SK-N-SH (cell line): ENCODE measurements at places on chromosomes 3 and 15. TPM values are rescaled to one million over a fixed set of nuclear protein-coding genes. Genes with fewer than 3 reads are reported as not detected.

DUOXA1 gene
- 0.02 TPM in 1 of 2 replicates, not detected in the other for polyA plus RNA-seq

C2CD4B gene
- polyA plus RNA-seq: not detected in 2 replicates

SEMA6D gene
- 0.30 and 0.47 TPM in 2 replicates for polyA plus RNA-seq

CPNE9 gene
- polyA plus RNA-seq: 0.03 and 0.06 TPM in 2 replicates

ACSBG1 gene
- polyA plus RNA-seq: under 0.01 and 0.02 TPM in 2 replicates

SAMD7 gene
- polyA plus RNA-seq: not detected in 2 replicates

TWF2 gene
- 157 and 188 TPM in 2 replicates for polyA plus RNA-seq

GHSR gene
- not detected in 2 replicates for polyA plus RNA-seq

CPEB1 gene
- 2.6 and 3.1 TPM in 2 replicates for polyA plus RNA-seq

MITF gene
- 1.7 and 2.5 TPM in 2 replicates for polyA plus RNA-seq

FOXL2NB gene
- not detected in 2 replicates for polyA plus RNA-seq

DUSP7 gene
- polyA plus RNA-seq: 24.3 and 25.8 TPM in 2 replicates

DBR1 gene
- polyA plus RNA-seq: 9.2 and 10.1 TPM in 2 replicates

UROC1 gene
- not detected in 2 replicates for polyA plus RNA-seq

ARNT2 gene
- 14.1 and 17.0 TPM in 2 replicates for polyA plus RNA-seq

CKMT1B gene
- polyA plus RNA-seq: 1.8 and 3.1 TPM in 2 replicates

PARP9 gene
- 13.5 and 17.4 TPM in 2 replicates for polyA plus RNA-seq

IL1RAP gene
- polyA plus RNA-seq: 7.6 and 10.8 TPM in 2 replicates

FETUB gene
- 0.05 TPM in 2 replicates for polyA plus RNA-seq

FOXP1 gene
- polyA plus RNA-seq: 8.8 and 10.5 TPM in 2 replicates

NAA80 gene
- polyA plus RNA-seq: 10.4 and 10.5 TPM in 2 replicates

ETV5 gene
- polyA plus RNA-seq: 17.4 and 20.9 TPM in 2 replicates

CHRNA5 gene
- polyA plus RNA-seq: 5.3 and 5.5 TPM in 2 replicates

ARIH2 gene
- polyA plus RNA-seq: 69.7 and 94.4 TPM in 2 replicates

PDZRN3 gene
- polyA plus RNA-seq: 7.9 and 10.3 TPM in 2 replicates

CPB1 gene
- 0.26 TPM in 1 of 2 replicates, not detected in the other for polyA plus RNA-seq

SNX33 gene
- polyA plus RNA-seq: 7.7 and 8.5 TPM in 2 replicates

PP2D1 gene
- not detected in 2 replicates for polyA plus RNA-seq

AMT gene
- 17.6 and 21.3 TPM in 2 replicates for polyA plus RNA-seq

GABRR3 gene
- polyA plus RNA-seq: not detected in 2 replicates

IGSF10 gene
- polyA plus RNA-seq: 15.3 and 18.9 TPM in 2 replicates

STRA6 gene
- 27.9 and 31.0 TPM in 2 replicates for polyA plus RNA-seq

REC114 gene
- not detected in 2 replicates for polyA plus RNA-seq

LYZL4 gene
- polyA plus RNA-seq: not detected in 2 replicates

FGF7 gene
- polyA plus RNA-seq: 0.23 and 0.25 TPM in 2 replicates

CHRD gene
- polyA plus RNA-seq: 0.57 and 0.95 TPM in 2 replicates

TLR9 gene
- polyA plus RNA-seq: 0.12 TPM in 1 of 2 replicates, not detected in the other

GOLGA6L7 gene
- polyA plus RNA-seq: not detected in 2 replicates

NCEH1 gene
- 7.5 and 12.2 TPM in 2 replicates for polyA plus RNA-seq

MESP2 gene
- polyA plus RNA-seq: 0.21 and 0.31 TPM in 2 replicates

PTH1R gene
- 0.07 and 0.34 TPM in 2 replicates for polyA plus RNA-seq

TF gene
- 0.02 and 0.08 TPM in 2 replicates for polyA plus RNA-seq

NGLY1 gene
- 6.0 and 7.2 TPM in 2 replicates for polyA plus RNA-seq

HIGD2B gene
- polyA plus RNA-seq: not detected in 2 replicates

RNF168 gene
- 1.8 and 1.9 TPM in 2 replicates for polyA plus RNA-seq

NR1I2 gene
- polyA plus RNA-seq: 0.03 TPM in 1 of 2 replicates, not detected in the other

TRAIP gene
- polyA plus RNA-seq: 8.1 and 12.8 TPM in 2 replicates

RYR3 gene
- polyA plus RNA-seq: 0.02 and 0.08 TPM in 2 replicates

STAB1 gene
- 0.03 and 0.05 TPM in 2 replicates for polyA plus RNA-seq

TRH gene
- polyA plus RNA-seq: not detected in 2 replicates

CYP1A2 gene
- polyA plus RNA-seq: not detected in 2 replicates

CEMIP gene
- 27.8 and 30.8 TPM in 2 replicates for polyA plus RNA-seq

CHST13 gene
- polyA plus RNA-seq: 0.37 and 0.41 TPM in 2 replicates

ACAN gene
- not detected in 2 replicates for polyA plus RNA-seq

MCTP2 gene
- 0.26 and 0.52 TPM in 2 replicates for polyA plus RNA-seq
